ENCODE measurements at places on chromosomes 11 and 22.

GRCh38 chr11:93239966-93240365 lies 42.2 kb upstream of the SLC36A4 start:
- DNase-seq: no peak

DNA sequence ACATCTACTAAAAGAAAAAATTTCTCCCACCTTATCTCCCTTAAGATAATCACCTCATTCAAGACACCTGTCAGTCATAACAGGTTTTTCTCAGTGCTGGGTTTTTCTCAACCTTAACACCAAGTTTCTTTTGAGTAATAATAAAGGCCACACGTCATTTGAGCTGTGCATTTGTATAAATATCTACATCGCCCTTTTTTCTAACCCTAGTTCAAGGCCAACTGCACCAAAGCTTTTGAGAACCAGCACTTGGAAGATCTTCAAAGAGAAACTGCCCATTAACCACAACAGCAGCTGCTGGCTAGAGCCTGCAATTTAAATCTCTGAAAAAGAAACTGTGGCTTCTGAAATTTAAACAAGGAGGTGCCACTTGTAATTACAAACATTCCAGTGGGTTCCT lies 6.9 kb downstream of the CADM1 start:
- DNase-seq: no peak

GRCh38 chr22:20957683-20958431 lies 9.2 kb upstream of the AIFM3 start:
- DNase-seq: no peak

GRCh38 chr11:64870893-64871466 lies 7.4 kb downstream of the EHD1 start:
- DNase-seq: no peak

- no peak for DNase-seq
Observed at GRCh38 chr22:37139762-37140161, 10.0 kb downstream of the IL2RB start.

DNA sequence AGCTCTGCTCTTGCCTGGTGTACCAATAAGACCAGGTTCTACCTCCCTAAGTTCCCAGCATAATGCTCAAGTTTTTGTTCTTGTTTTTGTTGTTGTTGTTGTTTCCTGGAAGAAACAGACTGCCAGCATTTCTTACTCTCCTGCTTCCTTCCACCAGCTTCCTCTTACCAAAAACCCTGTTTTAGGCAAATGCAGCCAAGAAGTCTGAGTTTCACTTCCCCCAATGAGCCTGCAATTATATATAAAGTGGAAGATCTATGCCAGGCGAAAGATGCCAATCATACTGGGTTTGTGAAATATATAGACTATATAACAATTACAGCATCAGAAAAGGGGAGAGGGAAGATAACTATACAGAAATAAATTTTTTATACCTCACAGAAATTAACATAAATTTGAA lies 931.5 kb upstream of the FAT3 start:
- DNase-seq: no peak

- no peak for DNase-seq
Observed at GRCh38 chr11:65147352-65148075, 13.2 kb upstream of the SYVN1 start.

- DNase-seq: no peak
Observed at GRCh38 chr11:91819777-91820176, 404.8 kb upstream of the FAT3 start.

DNA sequence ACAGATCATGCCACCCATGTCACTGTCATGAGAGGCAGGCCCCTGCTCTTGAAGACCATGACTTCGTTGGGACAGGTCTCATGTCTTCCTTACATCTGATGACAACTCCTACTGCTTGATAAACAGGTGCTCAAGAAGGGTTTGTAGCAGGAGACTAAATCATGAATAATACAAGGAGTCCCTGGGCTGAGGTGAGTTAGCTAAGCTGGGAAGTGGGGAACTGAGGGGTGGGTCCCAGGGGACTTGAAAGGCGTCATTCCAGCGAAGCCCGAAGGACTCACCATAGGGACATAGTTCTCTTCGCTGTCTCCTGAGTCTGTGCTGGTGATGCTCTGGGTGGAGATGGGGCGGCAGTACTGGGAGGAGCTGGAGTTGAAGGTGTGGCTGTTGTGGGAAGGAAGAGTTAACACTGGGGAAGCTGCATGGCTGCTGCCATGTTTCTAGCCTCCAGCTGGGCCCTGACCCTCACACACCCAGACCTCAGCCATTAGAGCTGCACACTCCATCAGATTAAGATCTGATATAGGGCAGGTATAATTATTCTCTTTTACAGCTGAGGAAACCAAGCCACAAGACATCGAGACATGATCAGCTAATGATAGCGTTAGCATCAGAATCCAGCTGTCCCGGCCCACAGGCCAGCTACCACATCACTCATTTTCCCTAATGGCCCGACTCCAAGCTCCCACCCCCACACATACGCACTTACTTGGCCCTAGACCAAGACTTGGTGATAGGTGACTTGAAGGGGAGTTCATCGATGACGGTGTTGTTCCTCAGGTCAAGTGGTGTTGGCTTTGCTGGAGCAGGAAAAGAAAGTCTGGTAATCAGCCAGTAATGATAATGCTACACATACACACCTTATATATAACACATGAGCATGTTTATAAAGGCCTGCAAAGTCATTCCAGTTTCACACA lies 32.9 kb downstream of the USP35 start:
- DNase-seq: no peak
